CD4-positive, alpha-beta T cell treated with Interleukin-1 beta for 1 hour (primary cell): ENCODE measurements at places on chromosomes 4 and X.

DNA sequence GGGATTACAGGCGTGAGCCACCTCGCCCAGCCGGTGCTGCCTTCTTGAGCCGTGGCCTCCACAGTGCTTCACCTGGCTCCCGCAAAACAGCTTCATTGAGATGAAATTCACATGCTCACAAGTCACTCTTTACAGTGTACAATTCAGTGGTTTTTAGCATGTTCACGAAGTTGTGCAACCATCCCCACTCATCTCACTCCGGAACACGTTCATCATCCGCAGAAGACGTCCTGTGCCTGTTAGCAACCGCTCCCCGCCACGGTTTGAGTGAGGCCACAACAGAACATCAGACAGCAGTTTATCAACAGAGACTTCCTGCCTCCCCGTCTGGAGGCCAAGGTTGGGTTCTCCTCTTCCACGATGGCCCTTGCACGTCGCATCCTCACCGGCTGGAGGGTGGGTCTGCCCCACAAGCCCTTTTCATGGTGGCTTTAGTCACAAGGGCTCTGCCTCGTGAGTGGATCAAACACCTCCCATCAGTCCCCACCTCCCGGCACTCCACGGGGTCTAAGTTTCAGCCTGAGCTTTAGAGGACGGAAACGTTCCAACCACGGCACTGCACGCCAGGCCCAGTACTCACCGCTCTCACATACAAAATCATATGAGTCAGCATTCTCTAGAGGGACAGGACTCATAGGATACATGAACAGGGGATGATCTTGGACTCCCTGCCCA, 29.6 kb upstream of the SPON2 start:
- peak; percentile 87 for DNase-seq

DNA sequence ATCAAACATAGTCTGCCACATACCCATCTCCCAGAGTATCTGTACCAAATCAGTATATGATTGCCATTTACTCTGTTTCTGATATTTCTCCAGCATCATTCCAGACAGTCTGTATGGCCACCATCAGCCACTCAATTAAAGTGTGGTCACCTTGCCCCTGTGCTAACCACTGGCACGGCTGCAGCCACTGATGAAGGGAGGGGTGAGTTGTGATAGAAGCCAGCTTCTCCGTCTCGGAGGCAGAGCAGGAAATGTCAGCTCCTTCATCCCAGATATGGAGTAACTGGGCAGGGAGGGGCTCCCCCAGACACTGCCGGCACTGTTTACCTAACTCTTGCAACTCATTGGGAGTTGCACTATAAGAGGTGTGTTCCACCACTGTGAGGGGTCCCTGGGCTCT, 30.3 kb downstream of the CXCL13 start:
- DNase-seq = no peak

GRCh38 chrX:150212672-150213480, 150.2 kb upstream of the MAMLD1 start:
- no peak for DNase-seq

GRCh38 chr4:151687021-151687640, 73.7 kb downstream of the GATB start:
- no peak for DNase-seq

DNA sequence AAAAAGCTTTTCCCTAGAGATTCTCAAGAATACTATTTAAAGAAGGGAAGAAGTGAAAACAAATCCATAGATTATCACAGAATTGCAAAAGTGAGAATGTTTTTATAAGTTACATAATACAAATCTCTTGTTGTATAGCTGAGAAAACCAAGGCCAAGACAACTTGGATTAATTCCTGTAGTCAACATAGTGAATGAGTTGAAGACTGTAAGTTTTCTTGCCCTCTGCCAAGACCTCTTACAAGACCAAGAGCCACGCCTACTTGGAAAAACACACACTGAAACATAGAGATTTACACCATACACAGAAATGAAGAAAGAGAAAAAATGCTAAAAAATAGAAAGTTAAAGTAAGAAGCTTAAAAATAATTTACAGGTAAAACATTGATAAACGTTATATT, 2024.0 kb downstream of the PCDH7 start:
- DNase-seq = no peak

GRCh38 chr4:104593019-104593418, 98.3 kb upstream of the CXXC4 start:
- DNase-seq = no peak

- no peak for DNase-seq
Observed at GRCh38 chr4:79688691-79689090, 280.7 kb upstream of the GK2 start.

DNA sequence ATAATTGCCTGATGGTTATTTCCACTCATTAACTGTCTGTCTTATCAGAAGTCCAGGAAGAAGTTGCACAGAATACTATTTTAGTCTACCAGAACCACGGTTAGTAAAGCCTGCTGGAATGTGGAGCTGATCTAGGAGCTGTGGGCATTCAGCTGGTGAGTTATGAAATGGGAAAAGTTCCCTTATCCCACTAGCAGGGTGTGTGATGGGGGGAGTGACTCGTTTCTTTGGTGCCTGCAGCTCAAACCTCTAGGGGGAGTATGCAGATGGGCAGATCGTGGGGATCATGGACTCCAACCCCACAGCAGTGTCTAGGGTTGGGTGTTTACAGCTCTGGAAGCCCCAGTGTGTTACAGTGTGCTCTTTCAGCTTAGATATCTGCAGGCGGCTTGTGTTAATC, 305.7 kb upstream of the BOD1L1 start:
- DNase-seq = no peak

GRCh38 chr4:73375328-73375741, 28.8 kb upstream of the ALB start:
- DNase-seq = no peak

DNA sequence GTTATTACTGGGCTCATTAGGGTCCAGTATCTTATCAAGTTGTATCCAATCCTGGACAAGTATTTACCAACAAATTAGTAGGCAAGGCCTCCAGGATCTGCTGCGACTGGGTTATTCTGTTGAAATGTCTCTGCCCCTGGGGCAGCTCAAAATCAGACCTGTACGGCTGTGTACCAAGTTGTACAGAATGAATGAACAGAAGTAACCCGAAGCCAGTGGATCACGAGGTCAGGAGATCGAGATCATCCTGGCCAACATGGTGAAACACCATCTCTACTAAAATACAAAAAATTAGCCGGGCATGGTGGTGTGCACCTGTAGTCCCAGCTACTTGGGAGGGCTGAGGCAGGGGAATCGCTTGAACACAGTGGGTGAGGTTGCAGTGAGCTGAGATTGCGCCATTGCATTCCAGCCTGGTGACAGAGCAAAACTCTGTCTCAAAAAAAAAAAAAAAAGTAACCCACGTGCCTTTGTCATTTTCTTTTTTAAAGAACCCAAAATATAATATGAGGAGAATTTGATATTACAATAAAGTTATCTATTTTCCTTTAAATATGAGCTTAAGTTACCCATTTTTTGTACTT, 127.3 kb downstream of the CBR4 start:
- DNase-seq = no peak

DNA sequence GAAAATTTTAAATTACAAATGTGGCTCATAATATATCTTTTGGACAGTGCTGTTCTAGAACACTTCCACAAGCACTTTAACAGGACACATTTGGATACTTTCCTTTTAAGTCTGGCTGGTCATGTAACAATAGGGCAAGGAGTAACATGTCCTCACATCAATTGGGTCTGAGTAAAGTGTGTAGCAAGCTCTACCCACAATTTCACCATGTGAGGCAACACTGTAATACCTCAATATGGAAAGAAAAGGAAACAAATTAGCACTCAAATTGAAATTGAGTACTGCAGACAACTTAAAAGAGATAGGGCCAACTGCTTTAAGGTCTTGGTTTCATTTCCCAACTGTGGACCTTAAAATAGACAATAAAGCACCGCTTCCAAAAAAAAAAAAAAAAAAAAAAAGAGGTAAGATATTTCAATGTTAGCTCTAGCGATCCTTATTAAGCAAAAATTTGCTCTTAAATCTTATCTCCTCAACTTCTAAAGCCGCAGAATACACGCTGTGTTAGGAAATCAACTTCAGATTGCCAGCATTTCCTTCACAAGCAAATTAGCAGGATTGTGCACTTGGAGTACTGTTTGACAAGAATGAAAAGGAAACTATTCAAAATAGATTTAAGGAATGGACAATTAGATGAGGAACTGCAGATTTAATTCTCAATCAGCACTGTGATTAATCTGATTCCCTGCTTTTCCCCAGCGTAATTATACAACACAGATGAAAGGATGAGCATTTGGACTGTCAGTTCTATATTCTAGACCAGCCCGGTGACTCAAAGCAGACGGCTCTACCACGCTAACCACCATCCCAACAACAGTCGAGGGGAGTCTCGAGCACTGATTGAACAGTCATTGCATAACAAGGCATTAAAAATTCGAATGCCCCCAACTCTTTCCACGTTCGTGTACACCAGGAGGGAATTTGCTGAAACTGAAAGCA, 1.6 kb downstream of the CASK start:
- DNase-seq = peak; percentile 2

DNA sequence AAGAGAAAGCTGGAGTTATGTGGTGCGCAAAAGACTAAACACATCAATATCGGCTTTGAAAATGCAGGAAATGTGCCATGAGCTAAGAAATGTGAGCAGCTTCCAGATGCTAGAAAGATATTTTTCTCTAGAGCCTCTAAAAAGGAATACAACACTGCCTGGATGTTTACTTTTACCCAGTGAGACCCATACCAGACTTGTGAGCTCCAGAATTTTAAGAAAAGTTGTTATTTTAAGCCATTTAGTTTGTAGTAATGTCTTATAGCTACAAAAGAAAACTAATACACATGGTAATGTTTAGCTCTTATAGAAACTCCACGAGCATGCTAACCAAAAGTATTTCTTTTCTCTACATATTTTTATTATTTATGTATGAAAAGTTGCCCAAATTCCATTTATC, 1389.4 kb downstream of the C4orf33 start:
- no peak for DNase-seq

GRCh38 chr4:188971125-188971524, 831.9 kb downstream of the TRIML1 start:
- DNase-seq = no peak

DNA sequence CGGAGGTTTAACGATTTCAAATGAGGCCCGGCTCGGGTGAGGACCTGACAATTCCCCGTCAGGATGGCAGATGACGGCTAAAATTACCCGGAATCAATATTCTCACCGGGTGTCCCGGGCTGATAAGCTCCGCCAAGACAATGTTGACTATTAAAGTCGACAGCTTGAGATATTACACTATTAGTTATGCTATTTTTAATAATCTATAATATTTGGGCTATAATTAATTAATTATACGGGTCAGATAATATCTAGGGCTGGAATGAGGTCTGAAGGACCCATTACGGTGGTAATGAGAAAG, 9.4 kb upstream of the NKX1-1 start:
- no peak for DNase-seq

- no peak for DNase-seq
Observed at GRCh38 chr4:183147196-183147595, 48.1 kb downstream of the WWC2 start.

GRCh38 chrX:107836958-107837357, 11.3 kb downstream of the MID2 start:
- DNase-seq = no peak

GRCh38 chrX:8647176-8647575, 84.8 kb downstream of the ANOS1 start:
- DNase-seq = no peak

GRCh38 chrX:6856471-6856870, 291.0 kb upstream of the STS start:
- DNase-seq = no peak

GRCh38 chr4:110628663-110629213, 5.9 kb upstream of the PITX2 start:
- DNase-seq = no peak

GRCh38 chr4:77922158-77923094, 59.8 kb downstream of the MRPL1 start:
- no peak for DNase-seq

DNA sequence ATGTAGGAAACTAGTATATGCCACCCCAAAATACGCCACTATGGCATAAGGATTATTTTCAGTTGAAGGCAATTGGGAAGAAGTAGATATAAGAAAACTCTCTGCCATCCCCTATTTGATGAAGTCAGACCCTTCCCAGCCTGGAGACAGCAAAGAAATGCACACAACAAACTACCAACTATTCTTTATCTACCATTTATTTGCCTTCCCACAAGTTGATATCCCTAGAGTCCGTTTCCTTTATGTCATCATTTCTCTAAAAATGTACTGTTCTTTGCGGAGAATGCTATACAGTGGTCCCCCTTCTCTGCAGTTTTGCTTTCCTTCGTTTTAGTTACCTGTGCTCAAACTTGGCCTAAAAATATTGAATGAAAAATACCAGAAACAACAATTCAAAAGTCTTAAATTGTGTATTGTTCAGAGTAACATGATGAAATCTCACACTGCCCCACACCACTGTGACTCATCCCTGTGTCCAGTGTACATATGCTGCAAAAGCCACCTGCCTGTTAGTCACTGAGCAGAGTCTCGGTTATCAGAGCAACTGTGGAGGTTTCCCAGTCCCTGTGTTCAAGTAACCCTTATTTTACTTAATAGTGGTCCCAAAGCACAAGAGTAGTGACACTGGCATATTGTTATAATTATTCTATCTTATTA, 152.3 kb downstream of the WDFY3 start:
- no peak for DNase-seq

DNA sequence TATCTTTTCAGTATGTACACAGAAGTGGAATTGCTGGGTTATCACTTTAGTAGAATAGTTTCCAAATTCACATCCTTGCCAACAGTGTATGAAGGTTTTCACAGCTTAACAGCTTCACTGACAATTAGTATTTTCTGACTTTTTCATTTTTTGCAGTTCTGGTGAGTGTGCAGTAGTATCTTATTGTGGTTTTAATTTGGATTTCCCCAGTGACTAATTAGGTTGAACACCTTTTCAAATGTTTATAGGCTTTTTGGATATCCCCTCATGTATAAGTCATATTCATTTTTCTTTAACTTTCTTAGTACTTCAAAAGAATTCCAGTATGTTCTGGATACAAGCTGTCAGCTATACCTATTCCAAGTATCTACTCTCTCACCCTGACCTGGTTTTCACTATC, 37.1 kb downstream of the BRCC3 start:
- no peak for DNase-seq

GRCh38 chr4:119233750-119234149, 21.2 kb downstream of the USP53 start:
- no peak for DNase-seq

- no peak for DNase-seq
Observed at GRCh38 chr4:3429651-3430050, 12.1 kb upstream of the HGFAC start.

GRCh38 chr4:40165916-40166315, 30.9 kb upstream of the RHOH start:
- no peak for DNase-seq
